DMS53 (cell line): ENCODE measurements at places on chromosomes 12 and 14.
A peak's percentile ranks its signal among the peaks of the same experiment; 100 is the strongest.

- no peak for DNase-seq
These were observed 83.3 kb downstream of the PLEKHG7 start for GRCh38 chr12:92786045-92786444.

- DNase-seq = peak; percentile 61
These were observed 37.8 kb downstream of the SLCO1A2 start for GRCh38 chr12:21296751-21297406.

DNA sequence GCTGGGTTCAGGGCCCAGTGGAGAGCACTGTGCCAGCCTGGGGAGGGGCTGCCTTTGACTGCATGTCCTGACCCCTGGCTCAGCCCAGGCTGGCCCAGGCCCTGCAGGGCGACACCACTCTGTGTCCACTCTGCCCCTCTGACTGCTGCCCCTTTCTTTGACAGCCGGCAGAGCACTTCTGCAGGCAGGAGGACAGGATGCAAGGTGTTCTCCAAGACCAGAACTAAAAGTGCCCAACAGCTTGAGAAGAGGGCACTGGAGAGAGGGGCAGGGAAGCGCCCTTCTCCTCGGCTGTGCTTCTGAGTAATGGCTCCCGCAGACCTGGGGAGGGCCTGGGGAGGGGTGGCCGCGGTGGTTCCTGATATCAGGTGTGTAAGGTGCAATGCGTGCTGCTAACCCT is 72.7 kb downstream of the WDR20 start:
- no peak for DNase-seq

GRCh38 chr12:130714591-130715149 is 1.4 kb downstream of the RIMBP2 start:
- DNase-seq = peak; percentile 63

DNA sequence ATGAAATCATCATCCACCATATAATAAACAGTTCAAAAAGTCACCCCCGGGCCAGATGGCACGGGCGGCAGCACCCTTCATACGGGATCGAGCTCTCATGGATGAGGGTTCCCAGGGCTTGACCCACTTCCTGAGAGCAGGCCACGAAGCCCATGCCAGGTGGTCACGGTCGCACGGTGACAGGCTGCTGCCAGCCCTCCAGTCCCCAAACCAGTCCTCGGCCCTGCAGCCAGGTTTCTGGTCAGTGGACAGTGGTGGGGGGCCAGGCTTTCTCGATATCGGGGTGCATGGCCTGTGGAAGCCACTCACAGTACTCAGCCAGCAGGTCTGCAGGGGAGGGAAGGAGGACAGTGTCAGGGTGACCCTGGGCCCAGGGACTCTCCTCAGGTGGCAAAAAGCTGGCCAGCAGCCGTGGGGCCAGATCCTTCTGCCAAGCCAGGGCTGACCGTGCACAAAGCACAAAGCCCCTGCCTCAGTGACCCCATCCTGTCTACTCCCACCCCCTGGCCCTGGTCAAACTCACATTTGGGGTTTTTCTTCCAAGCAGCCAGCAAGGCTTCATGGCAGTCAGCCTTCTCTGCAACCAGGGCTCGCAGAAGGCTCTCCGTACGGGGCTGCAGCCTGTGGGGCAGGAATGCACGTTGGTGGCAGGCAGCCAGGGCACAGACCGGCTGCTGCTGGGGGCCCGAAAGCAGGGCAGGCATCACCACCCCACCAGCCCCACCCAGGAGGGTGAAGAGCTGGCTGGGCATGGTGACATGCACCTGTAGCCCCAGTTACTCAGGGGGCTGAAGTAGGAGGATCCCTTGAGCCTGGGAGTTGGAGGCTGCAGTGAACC is 33.3 kb upstream of the UBC start:
- DNase-seq = no peak

DNA sequence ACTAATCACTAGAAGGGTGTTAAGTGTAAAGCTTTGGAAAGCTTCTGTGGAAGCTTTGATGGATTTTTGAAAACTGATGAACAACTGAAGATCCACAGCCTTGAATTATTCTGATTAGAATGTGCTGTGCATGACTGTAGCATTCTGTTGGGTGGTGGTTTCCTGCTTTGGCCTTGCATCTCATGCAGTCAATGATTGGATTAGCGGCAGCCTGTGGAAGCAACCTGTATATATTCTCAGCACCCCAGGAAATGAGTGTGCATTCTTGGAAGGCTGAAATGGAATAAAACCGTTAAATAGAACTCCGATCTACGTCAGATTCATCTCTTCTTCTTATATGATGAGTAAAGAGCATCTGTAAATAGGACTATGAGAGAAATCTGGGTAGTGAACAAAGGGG is 120.2 kb downstream of the SLC16A7 start:
- no peak for DNase-seq

DNA sequence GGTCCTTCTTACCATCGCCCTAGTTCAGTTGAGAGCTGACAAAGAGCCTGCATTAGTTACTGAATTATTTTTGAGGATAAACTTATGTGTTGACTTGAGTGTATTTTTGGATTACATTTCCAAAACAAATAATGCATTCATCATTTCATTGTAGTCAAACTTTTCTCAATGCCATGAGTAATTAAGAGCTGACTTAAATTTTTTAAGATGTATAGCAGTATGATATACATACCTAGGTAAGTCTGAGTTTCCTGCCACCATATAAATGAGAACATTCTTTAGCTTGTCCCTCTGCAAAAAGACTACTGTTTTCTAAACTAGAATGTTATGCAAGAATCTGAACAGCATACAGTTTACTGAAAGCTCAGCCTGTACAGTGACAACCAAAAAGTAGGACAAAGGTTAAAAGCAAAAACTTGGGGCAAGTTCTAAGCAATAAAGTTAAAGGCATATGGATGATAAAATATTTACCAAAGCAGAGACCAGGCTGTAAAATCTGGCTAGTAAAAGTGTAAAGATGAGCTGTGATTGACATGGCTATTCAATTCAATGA is 82.1 kb upstream of the FERMT2 start:
- DNase-seq = no peak

GRCh38 chr12:104680070-104680469 is 223.3 kb downstream of the CHST11 start:
- peak; percentile 68 for DNase-seq

DNA sequence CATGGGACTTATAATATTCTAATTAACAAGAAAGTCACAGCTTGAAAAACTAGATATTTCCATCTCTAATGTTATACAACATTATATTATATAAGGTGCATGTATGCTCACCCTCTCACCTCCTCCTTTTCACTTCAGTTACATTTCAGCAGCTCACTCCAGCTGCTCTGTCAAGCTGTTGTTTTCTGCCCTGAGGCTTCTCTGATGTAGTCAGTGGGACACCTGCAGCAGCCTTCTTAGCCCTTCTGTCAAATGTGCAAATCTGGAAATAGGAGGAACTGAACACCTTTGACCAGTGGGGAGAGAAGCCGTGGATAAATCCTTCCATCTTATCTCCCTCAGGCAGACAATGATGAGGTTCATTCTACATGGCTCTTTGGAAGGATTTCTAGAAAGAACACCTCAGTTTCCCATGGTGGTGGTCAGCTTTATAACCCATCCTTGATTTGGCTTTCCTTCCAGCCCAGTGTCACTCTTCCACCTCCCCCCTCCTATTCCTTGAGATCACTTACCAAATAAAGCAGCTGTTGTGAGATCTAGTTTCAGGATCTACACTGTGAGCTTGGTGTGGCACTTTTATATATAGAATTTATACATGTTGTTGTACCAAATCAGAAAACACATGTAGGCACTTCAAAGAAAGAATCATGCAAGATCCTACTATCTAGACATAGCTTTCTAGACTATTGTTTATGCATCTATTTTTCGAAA is 79.6 kb upstream of the STK38L start:
- no peak for DNase-seq

DNA sequence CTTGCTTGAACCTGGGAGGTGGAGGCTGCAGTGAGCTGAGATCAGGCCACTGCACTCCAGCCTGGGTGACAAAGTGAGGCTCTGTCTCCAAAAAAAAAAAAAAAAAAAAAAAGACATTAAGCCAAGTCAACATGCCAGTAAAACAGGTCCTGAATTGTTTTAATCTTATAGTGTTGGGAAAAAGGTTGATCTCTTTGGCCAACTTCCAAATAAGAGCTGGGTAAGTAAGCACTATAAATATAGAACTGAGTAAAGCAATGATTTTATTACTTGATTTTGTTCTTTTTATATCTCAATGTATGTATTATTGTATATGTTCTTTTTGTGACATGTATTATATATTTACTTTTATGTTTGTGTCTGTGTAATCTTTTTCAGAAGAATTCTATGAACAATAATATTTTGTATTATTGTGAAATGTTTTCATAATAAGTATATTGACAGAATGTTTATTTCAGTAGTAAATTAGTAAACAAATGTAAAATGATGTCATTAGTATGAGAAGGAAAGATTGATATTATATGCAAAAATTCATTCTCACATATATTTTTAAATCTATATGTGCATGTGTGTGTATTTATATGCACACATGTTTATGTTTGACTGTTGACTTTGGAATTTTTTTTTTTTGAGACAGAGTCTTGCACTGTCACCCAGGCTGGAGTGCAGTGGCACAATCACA is 9.6 kb upstream of the AKAP6 start:
- DNase-seq = peak; percentile 61

DNA sequence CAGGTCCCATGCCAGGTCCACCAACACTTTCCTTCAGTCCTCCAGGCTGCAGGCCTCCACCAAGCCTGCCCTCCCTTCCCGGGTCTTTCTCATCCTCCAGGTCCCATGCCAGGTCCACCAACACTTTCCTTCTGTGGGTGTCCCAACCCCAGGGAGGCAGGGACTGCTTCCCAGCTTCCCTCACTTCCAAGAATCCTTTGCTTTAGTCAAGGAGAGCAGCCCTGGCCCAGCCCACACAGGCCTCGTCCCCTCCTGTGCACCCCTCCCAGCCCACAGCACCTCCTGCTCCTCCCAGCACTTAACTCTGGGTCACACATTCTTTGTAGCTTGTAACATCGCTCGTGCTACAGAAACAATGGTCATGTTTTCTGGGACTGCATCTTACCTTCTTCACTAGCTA is 72.9 kb downstream of the TESC start:
- DNase-seq = no peak

DNA sequence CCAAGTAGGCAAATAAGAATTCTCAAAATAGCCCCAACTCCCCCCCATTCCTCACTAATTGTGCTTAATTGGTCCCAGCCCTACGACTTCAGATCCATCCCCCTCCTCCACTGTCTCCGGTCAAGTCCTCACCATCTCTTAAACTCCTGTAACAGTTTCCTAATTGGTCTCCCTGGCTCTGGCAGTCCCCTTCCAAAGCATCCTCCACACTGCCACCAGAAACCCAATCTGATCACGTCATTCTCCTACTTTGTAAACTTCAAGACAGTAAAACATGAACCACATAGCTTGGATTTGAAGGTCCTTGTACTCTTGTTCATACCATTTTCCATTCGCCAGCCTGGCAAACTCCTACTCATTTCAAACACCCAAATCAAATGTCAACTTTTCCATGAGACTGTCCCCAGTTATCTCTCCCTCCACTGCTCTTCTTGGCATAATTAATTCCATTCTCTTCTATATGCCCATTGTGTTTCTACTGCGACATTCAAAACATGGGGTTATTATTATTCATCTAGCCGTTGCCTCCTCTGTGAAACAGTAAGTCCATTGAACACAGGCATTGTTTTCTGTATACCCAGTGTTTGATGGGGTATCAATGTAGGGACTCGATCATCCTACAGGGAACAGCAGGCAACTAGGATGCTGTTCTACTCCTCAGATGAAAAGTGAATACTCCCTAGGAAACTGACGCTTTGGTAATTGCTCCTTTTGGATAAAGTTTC is 104.6 kb downstream of the EGLN3 start:
- no peak for DNase-seq

GRCh38 chr12:115163710-115164109 is 479.7 kb upstream of the TBX3 start:
- no peak for DNase-seq

DNA sequence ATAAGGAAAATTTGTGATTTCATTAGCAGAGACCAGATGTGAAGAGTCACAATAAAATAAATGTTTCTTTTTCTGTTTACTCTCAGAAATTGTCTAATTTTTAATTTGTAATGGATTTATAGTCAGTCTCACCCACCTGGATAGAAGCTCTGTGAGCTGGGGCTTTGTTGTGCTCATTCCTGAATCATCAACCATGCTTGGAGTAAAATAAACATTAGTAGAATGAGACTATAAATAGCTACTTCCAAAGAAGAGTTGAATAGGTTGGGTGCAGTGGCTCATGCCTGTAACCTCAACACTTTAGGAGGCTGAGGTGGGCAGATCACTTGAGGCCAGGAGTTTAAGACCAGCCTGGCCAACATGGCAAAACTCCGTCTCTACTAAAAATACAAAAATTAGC is 185.3 kb upstream of the FBXO33 start:
- DNase-seq = peak; percentile 39

- DNase-seq = peak; percentile 54
These were observed 169.0 kb downstream of the PRIMA1 start for GRCh38 chr14:93619176-93619793.
